Breast epithelium (tissue), 4 donors: ENCODE measurements at places on chromosomes 2 and 18.
A peak's percentile ranks its signal among the peaks of the same experiment; 100 is the strongest.

GRCh38 chr2:45611020-45611859 is at the start of gene SRBD1:
Gene SRBD1, minus strand, starts transcription at chr2:45611267. Its CDS starts 5,826 bp downstream, at chr2:45605441.
- peak; percentile 88 for DNase-seq

GRCh38 chr2:23761638-23762037 is 165.3 kb downstream of the ATAD2B start:
- DNase-seq: no peak

DNA sequence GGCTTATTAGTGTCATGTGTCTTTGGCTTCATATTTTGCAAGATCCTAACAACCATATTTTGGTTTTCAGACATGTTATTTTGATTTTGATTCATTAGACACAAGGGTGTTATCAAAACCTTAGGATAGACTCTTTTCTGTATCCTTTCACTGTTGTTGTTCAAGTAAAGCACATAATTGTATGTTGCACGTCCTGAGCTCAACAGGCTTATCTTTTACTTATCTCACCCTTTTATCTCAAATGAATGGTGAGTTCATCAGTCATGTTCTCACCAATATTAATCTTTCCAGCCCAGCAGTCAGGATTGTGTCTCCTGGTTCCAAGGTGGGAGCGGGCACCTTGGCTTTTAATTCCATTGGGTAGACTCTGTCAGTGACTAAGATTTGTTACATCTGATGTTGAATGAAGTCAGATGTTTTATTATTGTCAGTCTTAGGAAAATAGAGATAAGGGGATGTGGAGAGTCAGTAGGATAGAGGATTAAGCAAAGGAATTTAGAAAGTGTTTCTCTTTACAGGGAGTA is 11.9 kb downstream of the GPN1 start:
- no peak for DNase-seq

- DNase-seq: no peak
Observed at GRCh38 chr2:150450765-150451164, 36.7 kb downstream of the RND3 start.

- DNase-seq: no peak
Observed at GRCh38 chr2:200863782-200864175, 679 bp downstream of the CLK1 start.

- DNase-seq: no peak
Observed at GRCh38 chr18:54557958-54558357, 33.1 kb upstream of the DYNAP start.

- DNase-seq: no peak
Observed at GRCh38 chr2:28952836-28953211, 28.3 kb upstream of the TOGARAM2 start.
